ENCODE measurements at places on chromosomes 12 and 14.

DNA sequence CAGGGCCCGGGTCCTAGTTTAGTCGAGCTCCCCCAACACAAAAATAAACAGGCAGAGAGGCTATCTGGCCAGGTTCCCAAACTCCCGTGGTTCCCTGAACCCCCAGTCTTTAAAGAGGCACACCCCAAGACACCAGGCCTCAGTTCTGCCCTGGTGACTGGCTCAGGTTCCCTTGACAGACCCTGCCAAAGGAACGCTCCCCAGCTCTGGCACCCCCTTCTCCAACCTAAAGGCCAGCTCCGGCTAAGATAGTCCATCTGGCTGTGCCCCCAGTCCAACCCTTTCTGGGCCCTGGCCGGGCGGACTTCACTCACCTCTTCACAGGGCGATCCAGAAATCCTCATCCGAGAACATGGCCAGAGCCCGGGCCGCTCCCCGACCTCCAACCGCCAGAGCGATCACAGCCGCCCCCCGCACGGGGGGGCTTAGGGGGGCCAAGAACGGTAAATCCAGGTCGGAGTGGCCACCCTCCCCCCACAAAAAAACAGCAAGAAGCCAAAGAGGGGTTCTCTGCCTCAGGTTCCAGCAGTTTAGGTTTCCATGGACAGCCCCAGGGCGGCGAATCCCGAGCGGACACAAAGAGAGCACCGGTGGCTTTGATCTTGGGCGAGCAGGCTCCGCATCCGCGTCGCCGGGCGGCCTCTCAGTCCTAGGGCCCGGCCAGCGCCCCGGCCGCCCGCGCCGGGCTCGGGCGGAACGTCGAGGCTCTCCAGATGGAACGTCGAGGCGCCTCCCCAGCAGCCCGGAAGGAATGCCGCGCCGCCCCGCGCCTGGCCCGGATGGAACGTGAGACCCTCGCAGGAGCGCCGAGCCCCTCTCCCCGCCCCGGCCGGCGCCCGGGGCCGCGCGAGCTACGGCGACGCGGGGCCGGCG is 1.1 kb downstream of the KMT2D start:
- no peak for DNase-seq

- DNase-seq = peak; percentile 81
Measured at GRCh38 chr12:111598637-111599452, at the start of gene ATXN2. ATXN2 (minus strand) TSS chr12:111599315; CDS start chr12:111599034, 281 bp downstream.

- DNase-seq = no peak
Measured at GRCh38 chr14:49960453-49960852, 67.6 kb downstream of the ARF6 start.

GRCh38 chr14:96351986-96352385 is 11.2 kb downstream of the ATG2B start:
- no peak for DNase-seq

GRCh38 chr12:47850153-47851084 is 30.7 kb upstream of the HDAC7 start:
- no peak for DNase-seq

GRCh38 chr12:22374508-22374907 is 40.0 kb upstream of the ST8SIA1 start:
- DNase-seq = no peak

- no peak for DNase-seq
Measured at GRCh38 chr12:39401459-39401858, 41.5 kb downstream of the KIF21A start.

DNA sequence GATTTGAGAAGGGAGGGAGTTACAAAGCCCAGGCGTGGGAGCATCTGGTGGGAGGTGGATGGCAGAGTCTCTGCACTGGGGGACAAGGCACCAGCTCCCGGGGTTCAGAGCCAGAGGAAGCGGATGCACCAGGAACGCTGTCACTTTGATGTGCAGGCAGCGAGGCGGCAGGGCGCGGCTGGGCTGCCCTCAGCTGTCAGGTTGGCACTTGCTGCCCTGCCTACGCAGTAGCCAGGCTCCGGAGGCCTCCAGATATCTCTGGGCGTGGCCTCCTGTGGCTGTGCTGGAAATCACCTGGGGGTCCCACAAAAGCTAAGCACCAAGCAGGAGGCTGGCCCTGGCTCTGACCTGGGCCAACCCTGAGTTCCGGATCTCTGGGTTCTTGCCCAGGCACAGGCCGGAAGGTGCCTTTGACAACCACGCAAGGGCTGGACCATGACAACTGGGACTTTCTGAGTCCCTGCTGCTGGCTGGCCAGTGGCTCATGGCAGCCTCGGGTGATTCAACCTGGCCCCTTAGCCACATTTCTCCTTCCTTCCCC is 62.1 kb upstream of the MAP1LC3B2 start:
- no peak for DNase-seq

DNA sequence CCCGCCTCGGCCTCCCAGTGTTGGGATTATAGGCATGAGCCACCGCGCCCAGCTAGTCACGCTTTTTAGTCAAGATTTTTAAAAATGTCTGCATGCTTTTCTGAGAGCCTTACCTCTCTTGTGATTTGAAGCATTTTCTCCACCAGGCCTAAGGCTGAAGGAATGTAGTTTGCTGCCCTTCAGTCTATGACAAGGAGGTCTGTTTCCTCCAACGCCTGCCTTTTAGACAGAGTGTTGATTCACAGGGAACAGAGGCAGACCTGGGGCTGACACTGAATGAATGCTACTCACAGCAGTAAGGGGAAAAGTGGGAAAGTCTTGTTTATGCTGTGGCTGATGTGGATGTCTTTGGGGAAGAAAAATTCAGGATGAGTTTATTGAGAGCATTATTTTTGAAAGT is 27.2 kb upstream of the MDM2 start:
- no peak for DNase-seq

DNA sequence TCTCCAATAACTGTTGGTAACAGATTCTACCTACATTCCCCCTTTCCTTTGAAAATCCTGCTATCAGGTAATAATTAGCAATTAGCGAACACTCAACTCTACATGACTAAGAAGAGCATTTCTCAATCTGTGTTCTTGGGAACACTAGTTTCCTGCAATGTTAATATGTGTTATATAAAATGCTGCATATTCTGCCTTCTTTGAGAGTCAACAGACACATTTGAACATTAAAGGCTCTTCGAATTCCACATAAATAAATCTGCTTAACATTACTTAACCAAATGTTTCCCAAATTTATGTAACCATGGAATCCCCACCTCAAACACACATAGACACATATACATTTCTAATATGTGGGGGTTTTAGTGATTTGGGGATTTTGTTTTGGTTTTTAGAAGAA is 41.2 kb upstream of the G2E3 start:
- no peak for DNase-seq

DNA sequence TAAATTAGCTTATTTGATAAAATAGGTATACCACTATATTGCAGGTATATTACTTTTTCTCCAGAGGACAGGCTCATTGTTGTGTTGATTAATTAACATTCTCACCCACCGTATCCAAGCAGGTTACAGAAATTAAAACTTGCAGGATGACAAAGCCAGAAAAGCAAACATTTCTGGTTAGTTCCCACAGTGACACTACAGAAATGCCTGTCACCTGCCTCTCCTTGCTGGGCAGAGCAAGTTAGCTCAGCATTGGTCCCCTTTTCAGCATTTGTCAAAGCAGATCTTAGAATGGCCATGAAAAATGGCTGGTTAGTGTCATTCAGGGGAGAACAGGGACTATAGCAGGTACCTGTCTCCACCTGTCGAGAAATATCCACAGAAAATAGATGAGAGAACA is 38.8 kb downstream of the RMST start:
- DNase-seq = no peak

DNA sequence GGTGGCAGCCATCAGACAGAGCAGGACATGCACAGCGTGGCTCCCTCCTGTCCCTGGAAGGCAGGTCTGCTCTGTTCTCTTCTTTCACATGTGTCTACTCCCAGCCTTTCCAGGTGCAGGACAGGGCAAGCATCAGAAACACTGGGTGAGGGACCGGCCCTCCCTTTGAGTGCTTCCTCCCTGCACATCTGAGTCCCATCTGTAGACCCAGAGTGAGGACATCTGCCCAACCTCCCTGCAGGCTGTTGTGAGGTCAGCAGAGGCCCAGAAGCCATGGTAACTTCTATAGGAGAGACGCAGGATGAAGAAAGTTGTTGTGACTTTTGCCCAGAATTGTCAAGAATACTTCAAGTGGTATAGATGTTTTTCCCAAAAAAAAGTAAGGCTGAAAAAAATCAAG is 282.7 kb downstream of the CACNA1C start:
- DNase-seq = no peak

GRCh38 chr12:100545092-100545491 is 28.4 kb upstream of the GAS2L3 start:
- no peak for DNase-seq

- no peak for DNase-seq
Measured at GRCh38 chr12:82600379-82600778, 86.3 kb upstream of the TMTC2 start.

DNA sequence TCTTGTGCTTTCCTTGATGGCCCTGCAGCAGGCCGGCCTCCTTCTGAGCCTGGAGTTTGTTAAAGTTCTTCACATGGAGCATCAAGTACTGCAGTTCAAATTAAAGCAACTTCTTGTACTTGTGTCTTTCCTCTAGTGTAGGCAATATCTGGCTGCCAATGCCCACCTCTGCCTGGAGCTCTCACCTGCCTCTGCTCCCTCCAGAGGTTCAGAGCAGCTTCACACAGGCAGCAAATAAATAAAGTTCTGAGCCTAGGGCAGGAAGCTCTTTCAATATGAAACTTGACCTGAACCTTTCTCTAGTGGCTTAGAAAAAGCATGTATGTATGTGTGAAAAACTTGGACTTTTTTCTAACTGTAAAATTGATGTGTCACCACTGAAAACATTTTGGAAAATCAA is 65.9 kb downstream of the ITPR2 start:
- DNase-seq = no peak

DNA sequence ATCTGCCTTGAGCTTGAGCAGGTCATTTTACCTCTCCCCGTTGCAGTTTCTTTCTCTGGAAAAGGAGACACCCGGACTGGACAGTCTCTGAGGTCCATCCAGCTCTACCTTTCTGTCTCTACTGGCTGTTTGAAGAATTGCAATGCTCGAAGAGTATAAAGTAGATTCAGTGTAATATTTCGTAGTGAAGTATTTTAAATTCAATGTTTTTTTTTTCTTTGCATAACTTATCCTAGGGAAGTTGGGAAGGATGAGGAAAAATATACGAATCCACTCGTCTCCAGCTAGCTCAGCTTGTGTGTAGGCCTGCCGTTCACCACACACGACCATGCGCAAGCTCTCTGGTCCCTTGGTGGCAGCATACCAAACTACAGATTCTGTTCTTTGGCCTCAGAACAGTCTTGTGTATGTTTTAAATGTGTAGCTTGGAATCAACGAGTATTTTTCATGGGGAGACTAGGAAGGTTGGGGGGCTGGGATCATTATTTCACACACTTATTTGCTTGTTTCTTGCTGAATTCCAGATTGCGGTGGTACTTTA is 307.9 kb downstream of the CACNA1C start:
- DNase-seq = no peak

DNA sequence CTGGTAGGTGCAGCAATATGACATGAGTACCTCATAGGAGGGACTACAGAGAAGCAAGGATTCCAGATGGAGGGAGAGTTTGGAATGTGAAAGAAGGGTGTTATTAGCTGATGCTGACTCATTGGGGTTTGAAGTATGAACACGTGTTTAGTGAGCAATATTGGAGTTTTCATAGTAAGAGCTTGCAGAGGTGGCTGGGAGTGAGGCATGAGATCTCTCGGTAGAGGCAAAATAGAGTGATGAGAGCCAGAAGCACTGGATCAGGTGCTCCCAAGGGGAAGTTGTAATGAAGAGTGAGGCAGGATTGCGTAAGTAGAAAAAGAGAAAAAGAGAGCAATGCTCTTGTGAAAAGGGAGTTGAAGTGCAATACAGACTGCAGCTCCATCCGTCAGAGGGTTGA is 42.1 kb downstream of the MGST1 start:
- DNase-seq = no peak

DNA sequence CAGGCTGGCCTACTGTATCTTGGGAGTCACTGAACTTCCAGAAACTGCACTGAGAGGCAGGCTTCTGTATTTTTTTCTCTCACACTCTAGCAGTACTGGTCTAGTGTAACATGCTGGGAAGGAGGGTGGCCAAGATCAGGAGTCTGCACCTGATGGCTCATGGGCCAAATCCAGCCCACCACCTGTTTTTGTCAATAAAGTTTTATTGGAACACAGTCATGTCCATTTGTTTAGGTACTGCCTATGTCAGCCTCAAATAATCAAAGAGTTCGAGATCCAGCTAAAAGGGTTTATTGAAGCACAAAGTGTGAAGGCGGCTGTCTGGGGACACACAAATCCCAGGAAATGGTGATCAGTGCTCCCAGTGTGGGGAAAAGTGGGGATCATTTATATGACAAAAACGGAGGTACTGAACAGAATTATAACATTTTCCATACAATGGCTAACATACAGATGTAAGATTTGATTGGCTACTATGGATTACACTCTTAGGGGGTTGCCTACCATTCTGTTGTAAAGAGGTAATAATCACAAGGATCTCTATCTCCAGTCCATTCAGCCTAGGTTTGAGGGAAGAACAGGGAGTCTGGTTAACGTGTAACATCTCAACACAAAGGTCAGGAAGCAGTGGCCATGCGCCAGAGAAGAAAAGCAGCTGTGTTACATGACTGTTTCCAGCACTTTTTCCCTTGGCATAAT is 12.9 kb downstream of the USP30 start:
- no peak for DNase-seq

DNA sequence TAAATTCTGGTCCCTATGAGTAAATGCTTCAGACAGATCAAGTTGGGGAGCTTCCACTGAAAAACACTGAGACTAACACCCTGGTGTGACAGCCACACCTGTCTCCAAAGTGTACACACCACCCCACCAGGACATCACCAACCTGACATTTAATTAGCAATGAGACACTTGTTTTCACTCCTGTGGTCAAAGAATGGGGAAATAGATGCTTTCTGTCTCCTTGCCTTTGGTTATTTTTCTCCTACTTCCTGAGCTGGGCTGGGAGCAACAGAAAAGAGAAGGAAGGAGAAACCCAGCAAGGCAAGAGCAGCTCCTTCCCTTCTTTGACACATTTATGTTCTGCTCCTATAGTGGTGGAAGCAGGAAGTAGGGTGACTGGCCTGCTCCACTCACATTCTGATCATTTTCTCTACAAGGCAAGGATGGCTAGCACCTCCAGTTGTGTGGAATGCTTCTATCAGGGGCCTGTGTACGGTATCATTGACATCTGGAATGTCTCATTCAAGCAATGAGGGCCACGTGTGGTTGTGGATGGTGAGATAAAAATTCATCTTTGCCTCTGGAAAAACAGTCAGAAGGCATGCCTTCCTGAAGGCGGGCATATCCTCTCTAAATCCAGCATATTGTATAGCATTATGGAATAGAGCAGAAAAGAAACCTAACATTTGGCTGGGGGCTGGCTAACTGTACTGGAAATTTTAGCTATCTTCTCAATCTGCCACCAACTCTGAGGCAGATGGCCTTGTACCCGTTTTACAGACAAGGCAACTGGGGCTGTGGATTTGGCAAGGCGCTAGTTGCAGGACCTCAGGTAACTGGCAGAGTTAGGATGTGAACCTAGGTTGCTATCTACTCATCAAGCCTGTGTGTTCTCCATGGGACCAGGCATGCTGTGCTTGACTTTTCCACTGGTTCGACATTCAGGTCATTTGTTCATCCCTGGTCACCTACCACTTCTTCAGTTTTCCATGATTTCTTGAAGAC is 24.8 kb upstream of the LGALS3 start:
- no peak for DNase-seq

- DNase-seq = no peak
Measured at GRCh38 chr14:24607081-24607480, 2.4 kb downstream of the GZMH start.
